ENCODE measurements at places on chromosomes 7 and 10.
A peak's percentile ranks its signal among the peaks of the same experiment; 100 is the strongest.

GRCh38 chr7:135210888-135211178 is 493 bp downstream of the WDR91 start:
- no peak for DNase-seq

- DNase-seq = no peak
Observed at GRCh38 chr10:49758249-49758930, 3.7 kb downstream of the OGDHL start.

DNA sequence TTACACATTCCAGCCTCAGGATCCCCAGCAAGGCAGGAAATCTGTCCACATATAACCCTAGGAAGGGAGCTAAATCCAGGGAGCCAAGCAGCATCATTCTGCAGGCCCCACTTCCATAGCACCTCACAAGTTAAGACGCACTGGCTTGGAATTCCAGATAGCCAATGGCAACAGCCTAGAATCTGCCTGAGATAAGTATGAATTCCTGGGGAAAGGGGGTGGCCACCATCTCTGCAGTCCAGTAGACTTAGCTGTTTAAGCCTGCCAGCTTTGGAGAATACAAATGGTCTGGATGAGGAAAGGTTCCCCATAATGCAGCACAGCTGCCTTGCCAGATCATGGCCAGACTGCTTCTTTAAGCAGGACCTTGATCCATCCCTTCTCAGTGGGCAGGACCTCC is 179.4 kb upstream of the PRSS1 start:
- DNase-seq = no peak

GRCh38 chr7:28613262-28613661 is 200.9 kb downstream of the CREB5 start:
- DNase-seq = no peak

GRCh38 chr10:133357285-133358161 is at the start of gene FUOM:
Gene FUOM, minus strand, starts transcription at chr10:133358019. Its CDS starts 12 bp downstream, at chr10:133358007.
- DNase-seq = peak; percentile 59

DNA sequence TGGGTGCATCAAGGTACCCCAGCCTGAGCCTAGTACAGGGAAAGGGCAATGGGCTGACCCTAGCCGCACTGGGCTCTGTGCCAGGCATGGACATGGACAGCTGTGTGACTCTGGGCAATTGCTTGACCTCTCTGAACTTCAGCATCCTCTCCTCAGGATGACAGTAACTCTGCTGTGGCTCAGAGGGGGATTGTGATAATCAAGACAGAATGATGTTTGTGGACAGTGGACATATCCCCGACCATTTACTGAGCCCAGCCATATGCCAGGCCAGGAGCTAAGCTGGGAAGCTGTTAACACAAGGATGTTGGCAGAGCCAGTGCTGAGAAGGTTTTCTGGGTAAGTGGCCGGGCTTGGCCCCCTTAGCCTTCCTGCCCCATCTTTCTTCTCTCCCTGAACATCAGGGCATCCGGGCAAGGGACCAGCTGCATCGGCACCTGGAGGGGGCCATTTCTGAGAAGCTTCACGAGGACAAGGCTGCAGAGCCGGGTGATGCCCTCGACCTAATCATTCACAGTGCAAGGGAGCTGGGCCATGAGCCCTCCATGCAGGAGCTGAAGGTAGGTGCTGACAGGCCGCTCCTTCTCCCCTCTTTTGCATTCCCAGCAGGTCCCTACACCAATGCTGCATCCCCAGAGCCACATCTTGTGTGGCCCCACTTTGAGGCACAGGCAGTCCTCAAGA is 3.5 kb downstream of the CYP26C1 start:
- DNase-seq = no peak

GRCh38 chr7:46207931-46208634 is 287.0 kb upstream of the IGFBP3 start:
- no peak for DNase-seq

GRCh38 chr10:130399425-130399950 is 263.3 kb downstream of the GLRX3 start:
- no peak for DNase-seq

- DNase-seq = no peak
Observed at GRCh38 chr7:29860186-29860585, 53.9 kb downstream of the WIPF3 start.

DNA sequence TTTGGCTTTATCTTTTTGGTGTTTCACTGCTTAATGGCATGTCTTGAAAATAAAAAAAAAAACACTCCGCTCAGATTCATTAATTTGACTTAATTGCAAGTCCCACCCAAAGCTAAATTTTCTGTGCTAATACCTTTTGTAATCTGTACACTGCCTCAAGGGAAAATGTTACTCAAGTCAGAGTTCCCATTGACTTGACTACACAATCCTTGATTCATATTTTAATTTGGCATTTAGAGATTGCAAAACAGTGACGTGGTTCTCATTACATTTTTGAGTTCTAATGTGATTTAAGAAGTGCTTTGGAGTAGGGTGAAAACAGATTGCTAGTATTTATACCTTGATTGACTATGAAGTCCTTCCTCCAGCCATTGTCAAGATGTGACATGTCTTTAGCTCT is 21.3 kb upstream of the LIPM start:
- no peak for DNase-seq

GRCh38 chr10:103794996-103795395 is 60.4 kb downstream of the SH3PXD2A start:
- DNase-seq = no peak

DNA sequence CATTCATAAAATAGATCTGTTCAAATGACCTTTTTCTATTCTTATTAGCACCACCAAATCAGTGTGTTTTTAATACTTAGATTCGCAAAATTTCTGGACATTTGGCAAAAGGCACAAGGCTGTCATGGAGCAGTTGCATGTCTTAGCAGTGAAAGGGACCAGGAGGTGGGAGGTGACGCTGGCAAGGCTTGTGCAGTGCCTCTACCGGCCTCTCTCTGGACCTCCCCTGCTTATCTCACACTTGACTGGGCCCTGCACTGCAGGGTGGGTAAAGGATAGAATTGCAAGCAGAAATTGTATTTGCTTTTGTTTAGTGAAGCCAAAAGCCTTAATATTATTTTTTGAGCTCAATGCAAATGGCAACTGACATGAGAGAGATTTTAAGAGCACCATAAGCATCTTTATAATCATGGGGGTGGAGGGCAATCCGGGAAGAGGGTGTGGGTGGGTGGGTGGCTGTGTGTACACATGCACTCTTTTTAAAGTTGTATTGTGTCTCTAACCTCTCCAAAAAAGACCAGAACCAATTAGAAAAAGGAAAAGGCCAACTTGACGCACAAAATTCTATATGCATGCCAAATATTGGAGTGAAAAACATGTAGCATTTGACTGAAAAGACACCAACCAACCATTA is 106.3 kb downstream of the WNT2 start:
- no peak for DNase-seq

DNA sequence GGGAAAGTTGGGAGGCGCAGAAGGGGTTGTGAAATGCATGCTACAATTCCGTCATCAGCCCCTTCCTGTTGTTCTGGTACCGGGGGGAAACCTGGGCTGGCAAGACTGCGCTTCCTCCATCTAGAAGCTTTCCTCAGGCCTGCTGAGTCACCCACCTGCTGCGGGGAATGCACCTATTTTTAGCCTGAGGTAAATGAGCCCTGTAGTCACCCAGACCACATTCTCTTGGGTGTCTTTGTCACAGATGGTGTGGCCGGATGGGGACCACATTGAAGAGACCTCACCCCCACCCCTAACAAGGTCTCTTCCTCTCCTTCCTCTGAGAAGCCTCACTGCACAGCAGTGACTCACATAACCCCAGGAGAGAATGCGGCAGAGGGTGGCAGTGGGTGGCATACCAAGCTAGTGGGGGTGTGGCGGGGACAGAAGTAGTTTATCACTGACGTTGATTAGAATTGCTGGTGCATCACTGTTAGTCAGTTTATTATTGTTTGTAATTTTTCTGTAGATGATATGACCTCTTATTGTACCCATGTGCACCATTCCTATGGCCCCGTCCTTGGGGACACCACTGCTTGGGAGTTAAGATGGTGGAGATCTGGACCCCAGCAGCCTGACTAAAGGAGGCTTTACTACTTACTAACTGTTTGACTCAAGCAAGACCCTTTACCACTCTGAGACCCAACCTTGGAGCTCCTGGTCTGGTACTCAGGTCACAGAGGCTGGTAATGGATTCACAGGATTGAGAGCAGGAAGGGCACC is 83.0 kb upstream of the DUSP5 start:
- DNase-seq = peak; percentile 80

DNA sequence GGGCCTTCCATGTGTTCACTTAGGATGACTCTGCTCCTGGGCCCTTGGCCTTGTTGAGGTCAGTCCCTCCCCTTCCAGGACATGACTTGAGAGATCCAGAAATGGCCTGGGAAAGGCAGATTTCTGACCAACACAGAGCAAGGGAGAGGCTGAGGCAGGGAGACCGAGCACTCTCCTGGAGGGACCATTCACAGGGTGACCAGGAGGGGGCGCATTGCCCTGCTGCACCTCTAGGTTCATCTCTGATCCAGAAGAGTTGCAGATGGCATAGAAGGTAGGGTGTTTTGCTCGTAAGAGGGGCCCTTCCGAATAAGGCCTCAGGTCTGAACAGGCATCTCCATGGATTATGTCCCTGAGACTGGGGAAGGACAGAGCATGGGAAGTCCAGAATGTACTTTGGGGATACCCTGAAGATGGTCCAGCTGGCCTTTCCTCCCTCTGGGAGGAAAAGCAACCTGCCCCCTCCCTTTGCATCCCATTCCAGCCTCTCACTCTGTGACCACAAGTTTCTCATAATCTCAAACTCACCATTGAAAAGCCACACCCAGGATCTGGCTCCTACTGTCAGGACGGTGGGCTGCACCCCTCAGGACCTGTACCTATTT is 6.6 kb downstream of the DMBT1 start:
- no peak for DNase-seq

GRCh38 chr10:43421519-43421918 is 12.5 kb upstream of the HNRNPF start:
- no peak for DNase-seq

GRCh38 chr7:132609906-132610520 is 33.7 kb upstream of the PLXNA4 start:
- DNase-seq = no peak

DNA sequence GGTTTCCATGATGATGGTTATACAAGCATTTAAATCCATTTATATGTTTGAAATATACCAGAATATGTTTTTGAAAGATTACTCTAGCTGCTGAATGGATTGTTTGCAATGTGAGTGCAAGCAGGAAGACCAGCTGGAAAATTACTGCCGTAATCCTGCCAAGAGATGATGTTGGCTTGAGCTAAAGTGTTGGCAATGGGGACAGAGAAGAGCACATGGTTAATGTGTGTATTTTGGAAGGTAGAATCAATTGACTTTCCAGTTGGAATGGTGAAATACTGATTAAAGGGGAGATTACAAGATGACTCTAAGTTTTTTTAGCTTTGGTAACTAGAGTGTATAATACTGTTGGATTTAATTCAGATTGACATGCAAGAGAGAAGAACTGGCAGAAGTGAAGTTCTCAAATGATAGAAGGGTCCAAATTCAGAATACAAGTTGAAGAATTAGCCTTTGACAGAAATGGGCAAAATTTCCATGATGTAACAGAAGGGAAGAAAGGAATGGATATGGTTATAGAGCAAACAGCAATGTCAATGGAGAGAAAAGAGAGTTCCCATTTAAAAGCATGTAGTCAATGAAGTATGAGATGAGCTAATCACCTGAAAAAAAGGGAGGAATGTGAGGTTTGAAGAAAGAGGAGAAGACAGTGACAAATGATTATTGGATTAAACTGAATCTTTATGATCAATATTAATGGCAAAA is 422.0 kb downstream of the CDC14C start:
- no peak for DNase-seq

- no peak for DNase-seq
Observed at GRCh38 chr7:156684661-156685060, 44.1 kb downstream of the RNF32 start.

GRCh38 chr7:130831817-130832481 is 97.9 kb upstream of the KLF14 start:
- no peak for DNase-seq

DNA sequence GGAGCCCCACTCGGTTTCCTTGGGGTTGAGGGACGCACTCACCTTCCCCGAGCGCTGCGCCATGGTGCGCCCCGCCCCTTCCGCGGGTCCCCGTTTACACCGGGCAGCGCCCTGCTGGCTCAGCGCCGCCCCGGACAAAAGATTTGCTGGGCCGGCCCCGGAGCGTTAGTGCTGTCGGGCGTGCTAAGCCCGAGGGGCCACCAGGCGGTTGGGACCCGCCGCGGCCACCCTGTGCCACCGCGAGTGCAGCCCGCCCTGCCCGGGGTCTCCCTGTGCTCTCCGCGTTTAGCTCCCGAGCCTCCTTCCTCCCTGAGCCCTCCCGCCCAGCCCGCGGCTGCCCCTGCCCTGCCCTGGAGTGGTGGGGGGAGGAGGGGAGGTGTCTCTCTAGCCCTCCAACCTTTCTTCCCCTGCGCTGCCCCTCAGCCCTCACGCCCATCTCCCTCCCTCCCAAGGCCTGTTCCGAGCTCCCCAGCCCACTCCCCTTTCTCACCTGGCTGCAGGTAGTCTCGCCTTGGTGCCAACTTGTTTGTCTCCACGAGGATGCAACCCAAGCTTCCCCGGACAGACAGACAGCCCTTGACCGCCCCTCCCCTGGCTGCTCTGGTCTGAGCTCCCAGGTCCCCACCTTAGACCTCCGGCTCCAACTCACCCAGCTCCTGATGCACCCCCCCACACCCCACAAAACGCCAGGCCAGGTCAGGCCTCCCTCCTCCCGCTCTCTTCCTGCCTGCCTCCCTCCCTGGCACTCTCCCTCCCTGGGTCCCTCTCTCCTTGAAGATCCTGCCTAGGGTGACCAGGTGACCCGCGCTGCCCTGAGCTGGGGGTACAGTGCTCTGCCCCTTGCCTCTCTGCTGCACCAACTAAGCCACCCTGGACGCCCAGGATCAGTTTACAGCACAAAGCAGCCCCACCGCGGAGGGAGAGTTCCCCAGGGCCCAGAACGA is at the start of gene CRYGN:
Gene CRYGN, minus strand, starts transcription at position 287 of the 944 bp plus-strand sequence. Its CDS starts 224 bp downstream, at position 63.
- no peak for DNase-seq

GRCh38 chr10:9885761-9886160 is 1131.9 kb upstream of the CELF2 start:
- DNase-seq = no peak

DNA sequence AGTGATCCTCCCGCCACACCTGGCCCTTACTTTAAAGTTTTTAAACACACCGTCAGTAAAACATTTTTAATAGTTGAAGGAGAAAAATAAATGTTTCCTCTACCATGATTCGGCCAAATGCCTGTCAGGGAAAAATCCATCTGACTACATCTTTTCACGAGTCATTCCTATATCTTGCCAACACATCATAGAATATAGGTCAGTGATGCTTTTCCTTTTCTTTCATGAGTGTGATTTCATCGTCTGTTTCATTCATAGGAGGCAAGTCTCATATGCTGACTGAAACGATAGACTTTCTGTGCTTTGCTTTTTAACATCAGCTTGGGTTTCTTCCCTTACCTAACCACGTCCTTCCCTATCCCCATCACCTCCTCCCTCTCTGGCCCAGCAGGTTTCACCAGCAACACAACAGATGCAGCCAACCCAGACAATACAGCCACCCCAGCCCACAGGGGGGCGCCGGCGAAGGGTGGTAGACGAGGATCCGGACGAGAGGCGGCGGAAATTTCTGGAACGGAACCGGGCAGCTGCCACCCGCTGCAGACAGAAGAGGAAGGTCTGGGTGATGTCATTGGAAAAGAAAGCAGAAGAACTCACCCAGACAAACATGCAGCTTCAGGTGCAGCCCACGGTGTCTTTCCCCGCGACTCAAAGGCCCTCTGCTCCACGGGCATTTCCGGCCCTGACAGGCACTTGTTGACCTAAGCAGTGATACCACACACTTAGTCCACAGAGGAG is 149.2 kb downstream of the TRIL start:
- DNase-seq = no peak
